Vagina (tissue), 2 donors: ENCODE measurements at places on chromosomes 2 and 18.

GRCh38 chr2:69547984-69548715 lies 95.4 kb downstream of the AAK1 start:
- no peak for DNase-seq

DNA sequence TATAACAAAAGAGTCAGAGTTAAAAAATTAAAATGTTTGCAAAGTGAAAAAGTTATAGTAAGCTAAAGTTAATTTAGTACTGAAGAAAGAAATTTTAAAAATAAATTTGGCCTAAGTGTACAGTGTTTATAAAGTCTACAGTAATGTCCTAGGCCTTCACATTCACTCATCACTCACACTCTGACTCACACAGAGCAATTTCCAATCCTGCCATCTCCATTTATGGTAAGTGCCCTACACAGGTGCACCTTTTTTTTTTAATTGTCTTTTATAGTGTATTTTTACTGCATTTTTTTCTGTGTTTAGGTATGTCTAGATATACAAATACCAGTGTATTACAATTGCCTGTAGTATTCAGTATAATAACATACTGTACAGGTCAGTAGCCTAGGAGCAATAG lies 562.9 kb downstream of the PIK3C3 start:
- no peak for DNase-seq

GRCh38 chr18:3748086-3748485 lies 298.1 kb downstream of the TGIF1 start:
- no peak for DNase-seq

- no peak for DNase-seq
Measured at GRCh38 chr2:228819701-228820100, 451.4 kb downstream of the PID1 start.

DNA sequence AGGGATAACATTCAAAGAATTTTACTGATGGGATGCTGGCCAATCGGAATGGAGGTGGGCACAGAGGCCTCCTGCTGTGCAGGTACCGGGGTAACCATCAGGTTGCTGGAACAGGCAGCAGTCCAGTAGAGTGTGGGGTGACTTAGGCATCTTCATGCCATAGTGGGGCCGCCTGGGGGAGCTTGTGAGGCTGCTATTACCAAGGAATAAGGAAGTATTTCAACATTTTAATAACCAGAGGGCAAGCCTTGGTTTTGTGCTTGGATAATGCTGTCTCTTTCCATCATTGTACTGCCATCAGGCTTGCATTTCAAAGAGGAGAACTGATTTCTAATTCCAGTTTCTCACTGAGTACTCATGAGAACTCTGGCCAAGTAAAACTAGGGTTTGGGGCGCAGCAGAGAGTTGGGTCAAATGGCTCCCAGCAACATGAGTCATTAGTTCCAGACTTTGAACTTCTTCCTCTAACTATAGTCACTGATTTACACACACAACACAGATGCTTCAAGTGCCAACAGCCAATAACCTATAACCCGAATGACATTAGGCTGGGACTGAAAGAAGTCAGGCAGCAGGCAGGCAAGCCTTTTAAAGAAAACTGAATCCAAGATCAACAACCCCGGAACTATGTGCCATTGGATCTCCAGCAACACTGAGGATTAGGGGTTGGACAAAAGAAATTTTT lies 56.1 kb upstream of the FHL2 start:
- no peak for DNase-seq

- DNase-seq: no peak
Measured at GRCh38 chr2:153059338-153060052, 341.1 kb downstream of the ARL6IP6 start.

DNA sequence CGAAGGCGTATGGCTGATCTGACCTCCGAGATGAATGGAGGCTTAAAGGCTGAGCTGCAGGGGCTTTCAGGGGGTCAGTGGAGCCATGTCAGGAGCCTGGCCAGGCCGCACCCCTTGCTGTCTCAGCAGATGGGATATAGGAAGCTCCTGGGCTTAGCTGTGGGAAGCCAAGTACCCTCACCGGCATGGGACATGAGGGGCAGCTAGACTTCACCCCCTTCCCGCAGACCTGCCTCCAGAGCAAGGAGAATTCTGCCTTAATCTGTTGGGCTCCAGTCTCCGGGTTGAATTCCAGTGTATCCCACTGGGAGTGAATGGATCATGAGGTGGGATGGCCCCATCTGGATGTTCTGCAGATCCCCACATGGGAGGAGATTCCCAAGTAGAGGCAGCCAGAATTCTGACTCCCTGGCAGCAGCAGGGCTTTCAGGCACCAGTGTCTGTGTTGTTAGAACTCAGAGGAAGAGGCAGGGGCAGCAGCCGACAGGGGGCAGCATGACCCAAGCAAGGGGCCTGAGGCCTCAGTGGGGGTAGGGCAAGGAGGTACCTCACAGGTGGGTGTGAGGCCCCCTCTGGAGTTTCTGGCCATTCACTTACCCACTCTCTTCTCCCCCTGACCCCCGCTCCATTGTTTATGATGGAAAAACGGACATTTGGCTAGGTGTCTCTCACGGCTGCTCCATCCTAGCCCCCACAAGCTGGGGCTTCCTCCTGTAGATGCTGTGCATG lies 19.1 kb downstream of the CAPG start:
- DNase-seq: no peak

DNA sequence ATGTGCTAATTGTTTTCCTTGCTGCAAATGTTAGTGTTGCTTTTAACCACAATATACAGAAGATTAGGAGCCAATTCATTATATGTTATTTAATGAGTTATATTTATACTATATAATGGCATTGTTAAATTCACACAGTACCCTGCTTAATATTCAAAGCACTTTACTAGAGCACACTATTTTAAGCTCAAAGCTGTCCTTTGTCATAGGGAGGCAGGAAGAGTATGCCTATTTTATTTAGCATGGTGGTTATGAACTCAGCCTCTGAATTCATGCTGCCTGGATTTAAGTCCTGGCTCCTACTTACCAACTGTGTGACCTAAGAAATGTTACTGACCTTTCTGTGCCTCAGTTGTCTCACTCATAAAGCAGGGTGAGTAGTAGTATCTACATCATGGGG lies 80.5 kb downstream of the FASTKD2 start:
- no peak for DNase-seq

- no peak for DNase-seq
Measured at GRCh38 chr2:121333231-121333630, 48.2 kb upstream of the TFCP2L1 start.

- no peak for DNase-seq
Measured at GRCh38 chr2:134408386-134408785, 154.5 kb downstream of the MGAT5 start.

- DNase-seq: no peak
Measured at GRCh38 chr2:211688196-211688595, 850.4 kb downstream of the ERBB4 start.

DNA sequence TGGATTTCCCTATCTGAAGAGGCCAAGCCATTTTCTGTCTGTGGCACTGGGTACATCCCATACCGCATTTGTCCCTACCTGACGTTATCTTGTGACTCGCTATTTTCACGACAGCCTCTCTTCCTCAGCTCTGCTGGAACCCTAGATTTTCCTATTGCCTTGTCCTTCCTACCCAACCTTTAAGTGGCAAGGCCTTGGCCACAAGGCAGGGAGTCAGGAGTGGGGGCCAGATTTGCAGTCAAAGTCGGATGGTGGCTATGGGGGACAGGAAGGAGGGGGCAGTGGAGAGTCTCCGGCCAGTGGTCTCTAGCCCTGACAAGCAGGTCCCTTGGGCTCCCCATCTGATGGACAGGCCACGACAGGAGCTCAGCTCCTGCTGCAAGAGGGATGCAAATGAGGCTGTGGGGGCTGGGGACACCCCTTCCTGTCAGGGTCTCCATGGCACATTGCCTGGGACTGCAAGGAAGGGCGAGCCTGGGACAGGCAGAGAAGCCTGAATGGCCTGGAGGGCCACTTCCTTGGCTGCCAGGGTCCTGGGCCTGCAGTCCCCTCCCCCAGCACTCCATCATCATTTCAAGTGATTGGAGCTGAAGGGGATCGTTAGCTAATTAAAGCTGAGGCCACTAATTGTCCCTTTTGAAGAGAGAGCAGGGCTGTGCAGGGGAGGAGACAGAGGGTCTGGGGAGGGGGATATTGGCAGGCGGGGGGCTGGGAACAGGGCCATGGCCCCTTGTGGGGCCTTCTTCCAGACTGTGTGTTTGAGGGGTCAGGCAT lies 6.3 kb upstream of the ECEL1 start:
- DNase-seq: no peak

DNA sequence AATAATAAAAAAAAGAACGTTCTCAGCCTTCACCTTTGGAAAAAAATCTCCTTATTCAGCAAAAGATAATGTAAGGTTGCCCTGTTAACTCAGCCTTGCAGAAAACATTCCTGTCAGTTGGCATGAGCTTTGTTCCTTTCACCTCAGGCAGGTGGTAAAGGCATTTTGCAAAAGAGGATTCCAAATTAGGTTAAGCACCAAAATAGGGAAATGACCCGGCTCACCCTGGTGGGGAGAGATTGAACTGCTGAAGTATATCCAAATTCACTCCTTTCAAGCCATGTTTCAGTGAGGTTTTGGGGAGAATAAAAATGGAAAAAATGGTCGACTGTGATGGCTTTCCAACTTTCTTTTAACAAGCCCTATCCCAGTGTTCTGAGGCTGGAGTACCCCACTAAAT lies 1988.8 kb upstream of the PIK3C3 start:
- DNase-seq: no peak

DNA sequence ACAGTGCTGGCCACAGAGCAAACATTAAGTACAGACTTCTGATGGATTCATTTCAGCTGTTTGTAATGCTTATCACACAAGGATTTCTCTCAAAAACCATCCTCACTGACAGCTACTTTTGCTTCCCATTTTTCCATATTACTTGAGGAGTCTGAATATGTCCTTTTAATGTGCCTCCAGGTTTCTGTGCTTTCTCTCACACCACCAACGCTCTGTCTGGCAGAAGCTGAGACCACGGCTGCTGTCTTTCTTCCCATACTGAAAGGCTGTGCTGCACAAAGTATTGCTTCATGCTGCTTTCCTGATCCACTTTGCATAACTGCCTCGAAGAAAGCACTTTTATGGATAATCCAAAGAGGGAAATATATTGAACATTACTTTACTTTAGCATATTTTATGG lies 312.1 kb upstream of the ZEB2 start:
- no peak for DNase-seq

DNA sequence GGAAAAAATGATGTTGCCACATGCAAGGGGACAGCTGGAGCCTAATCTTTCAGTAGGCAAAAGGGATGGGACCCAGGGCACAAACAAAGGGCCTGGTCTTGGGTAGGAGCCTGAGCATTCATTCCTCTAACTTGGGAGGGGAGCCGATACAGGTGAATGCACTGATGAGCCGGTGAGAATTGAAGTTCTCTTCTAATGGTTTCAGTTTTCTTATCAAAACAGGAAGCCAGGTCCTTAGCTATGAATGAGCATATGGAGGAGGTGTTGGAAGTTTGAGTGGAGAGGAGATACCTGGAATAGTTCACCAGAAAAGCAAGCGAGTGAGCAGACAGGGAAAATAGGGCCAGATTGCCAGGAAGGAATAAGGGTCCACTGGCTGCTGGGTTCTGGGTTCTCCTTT lies 10.1 kb downstream of the DPP4 start:
- DNase-seq: no peak

DNA sequence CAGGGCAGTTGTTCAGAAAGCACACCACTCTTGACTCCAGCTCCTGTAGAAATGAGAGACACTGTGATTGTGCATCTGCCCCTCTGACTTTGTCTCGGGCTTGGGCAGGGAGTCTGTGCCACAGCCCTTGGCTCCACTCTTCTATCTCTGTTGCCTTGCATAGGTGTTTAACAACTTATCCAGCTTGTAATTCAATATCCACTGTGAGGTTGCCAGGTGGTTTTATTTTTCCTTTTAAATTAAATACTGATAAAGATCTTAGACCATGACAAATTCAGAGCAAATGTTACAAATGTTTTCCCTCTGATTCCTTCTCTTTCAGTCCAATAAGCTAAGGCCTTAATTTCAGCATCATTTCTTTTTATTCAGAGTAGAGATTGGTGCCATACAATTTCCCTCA lies 421.7 kb downstream of the STK39 start:
- DNase-seq: no peak

DNA sequence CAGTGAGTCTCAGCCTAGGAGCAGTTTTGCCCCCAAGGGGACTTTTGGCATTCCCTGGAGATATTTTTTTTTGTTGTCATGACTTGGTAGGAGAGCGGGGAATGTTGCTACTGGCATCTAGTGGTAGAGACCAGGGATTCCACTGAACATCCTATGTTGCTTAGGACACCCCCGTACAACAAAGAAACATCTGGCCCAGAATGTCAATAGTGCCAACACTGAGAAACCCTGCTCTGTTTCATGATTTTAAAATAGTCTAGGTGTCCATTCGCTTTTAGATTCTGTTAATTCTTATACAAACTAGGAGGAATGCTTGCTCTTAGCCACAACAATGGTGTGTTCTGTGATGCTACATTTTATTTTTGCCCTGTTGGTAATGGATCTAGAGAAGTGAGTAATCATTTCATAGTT lies 225.8 kb upstream of the SIX3 start:
- DNase-seq: no peak

DNA sequence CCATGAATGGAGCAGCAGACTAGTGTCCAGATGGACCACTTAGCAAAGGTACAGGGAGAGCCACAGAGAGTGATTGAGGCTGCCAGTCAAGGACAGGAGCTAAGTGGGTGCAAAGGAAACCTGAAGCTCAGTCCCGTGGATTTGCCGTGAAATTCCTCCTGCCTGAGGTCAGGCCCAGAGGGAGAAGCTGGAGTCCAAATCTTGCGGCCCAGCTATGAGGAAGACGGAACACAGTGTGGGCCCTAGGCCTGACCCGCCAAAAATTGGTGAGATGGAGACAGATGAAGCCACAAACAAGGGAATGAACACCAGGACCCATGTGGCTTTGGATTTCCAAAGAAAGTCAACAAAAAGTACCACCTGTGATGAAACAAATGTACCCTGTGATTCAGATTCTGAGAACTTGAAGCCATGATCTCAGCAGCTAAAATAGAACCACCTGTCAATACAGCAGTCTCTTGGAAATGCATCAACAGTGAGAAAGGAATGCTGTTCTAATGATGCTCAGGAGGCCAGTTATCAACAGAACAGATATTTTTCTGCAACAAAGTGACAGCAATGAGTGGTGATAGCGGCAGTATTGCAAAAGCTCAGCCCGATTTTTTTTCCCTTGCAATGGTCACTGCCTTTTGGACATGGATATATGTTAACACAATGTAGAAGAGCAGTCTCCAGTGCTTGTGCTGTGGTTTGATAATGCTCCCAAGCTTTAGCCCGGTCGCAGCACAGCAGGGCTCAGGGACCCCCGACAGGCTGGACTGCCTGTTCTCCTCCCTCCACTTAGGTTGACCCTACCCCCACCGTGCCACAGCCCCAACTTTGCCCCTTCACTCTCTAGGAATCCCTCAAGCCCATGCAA lies 10.7 kb downstream of the COL6A3 start:
- DNase-seq: no peak

DNA sequence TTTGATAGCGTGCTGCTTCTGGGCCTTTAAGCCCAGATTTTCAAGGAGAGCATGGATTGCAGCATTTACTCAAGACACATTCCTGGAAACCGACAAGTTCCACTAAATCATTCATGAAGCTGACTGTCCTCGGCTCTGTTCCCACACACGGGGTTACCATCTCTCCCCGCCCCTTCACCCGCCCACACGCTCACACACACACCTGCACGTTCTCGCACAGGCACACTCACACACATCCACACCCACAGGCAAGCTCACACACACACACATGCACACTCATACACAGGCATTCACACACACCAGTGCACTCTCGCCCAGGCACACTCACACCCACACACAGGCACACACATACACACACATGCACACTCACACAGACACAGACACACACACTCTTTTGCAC lies 150.0 kb upstream of the AGAP1 start:
- no peak for DNase-seq

GRCh38 chr2:191670076-191670475 lies 7.9 kb upstream of the NABP1 start:
- no peak for DNase-seq
